ENCODE measurements at places on chromosomes 1 and 21.

GRCh38 chr1:43357251-43357650 lies 1.5 kb upstream of the CDC20 start:
- no peak for DNase-seq

DNA sequence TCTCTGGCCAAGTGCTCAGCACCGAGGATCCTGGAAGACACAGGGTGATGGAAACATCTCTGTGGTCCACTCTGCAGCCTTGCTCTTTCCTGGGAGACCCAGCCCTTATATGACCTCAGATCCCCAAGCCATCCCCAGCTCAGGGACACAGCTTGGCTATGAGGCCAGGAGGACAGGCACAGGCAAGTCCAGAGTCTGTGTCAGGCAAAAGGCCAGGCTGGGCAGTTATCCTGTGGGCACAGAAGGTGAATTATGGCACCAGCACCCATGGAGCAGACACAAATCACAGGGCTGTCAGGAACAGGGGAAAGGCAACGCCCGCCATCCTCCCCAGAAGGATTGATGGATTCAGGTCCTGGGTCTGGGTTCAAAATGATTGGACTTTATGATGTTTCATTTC lies 52.1 kb upstream of the SCMH1 start:
- DNase-seq = no peak

GRCh38 chr1:162561616-162562469 lies at the start of gene UAP1:
Gene UAP1, plus strand, starts transcription at chr1:162561722. Its CDS starts 4,347 bp downstream, at chr1:162566069.
- DNase-seq = no peak

- DNase-seq = no peak
Observed at GRCh38 chr21:25234857-25235801, 372.2 kb downstream of the MRPL39 start.

DNA sequence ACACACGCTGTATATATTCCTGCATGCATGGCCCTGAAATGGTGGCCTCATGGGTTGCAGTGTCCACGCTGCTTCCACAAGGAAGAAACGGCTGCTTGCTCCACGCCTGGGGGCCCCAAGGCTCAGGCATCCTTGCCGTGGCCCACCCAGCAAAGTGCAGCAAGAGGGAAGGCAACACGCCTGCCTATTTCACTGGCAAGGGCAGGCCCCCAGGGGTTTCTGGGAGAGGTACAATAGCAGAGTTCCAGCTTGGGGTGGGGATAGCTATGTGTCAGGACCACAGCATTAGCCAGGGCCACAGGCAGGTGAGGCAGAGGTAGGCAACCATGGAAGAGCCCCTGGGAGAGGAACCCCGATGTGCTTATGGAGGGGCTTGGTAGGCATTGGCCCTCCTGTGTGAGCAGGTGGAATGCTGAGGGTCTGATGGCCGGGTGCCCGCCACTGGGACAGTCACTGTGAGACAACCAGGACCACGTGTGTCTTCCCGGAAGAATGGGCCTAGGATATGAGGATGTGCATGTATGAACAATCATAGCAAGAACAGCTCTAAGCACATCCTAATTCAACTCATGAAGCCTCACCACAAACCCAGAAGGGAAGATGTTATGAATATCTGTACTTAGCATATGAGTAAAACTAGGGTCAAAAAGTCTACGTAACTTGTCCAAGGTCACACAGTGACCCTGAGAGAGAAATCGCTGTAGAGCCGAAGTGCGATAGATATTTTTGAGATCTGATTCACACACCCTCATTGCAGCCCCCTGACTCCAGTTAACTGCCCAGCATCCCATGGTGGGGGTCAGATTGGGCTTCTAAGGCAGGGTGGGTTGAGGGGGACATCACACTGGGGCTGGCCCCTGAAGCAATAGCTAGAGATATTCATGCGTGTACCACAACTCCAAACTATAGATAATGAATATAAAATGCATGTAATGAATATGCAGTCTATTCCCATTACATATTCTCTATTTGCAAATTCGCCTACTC lies 11.8 kb downstream of the TFF2 start:
- DNase-seq = no peak

DNA sequence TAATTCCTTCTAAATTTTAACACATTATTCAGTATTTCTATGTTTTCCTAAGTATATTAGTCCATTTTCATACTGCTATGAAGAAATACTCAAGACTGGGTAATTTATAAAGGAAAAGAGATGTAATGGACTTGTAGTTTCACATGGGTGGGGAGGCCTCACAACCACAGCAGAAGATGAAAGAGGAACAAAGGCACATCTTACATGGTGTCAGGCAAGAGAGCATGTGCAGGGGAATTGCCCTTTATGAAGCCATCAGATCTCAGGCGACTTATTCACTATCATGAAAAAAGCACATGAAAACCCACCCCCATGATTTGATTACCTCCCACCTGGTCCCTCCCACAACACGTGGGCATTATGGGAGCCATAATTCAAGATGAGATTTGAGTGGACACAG lies 15.6 kb downstream of the GBP5 start:
- no peak for DNase-seq

DNA sequence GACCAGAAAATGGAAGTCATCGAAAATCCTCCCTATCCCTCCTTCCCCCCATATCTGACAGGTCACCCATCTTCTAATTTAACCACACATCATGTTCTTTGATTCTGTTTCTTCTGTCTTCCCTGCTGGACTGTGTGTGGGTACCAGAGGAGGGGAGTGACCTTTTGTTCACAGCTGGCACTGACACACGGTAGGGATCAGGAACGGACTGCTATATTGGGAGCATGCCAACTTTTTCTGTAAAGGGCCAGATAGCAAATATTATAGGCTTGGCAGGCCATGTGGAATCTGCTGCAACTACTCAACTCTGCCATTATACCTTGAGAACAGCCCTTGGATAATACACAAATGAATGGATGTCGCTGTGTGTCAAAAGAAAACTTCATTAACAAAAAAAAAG lies 7.5 kb upstream of the TOMM20 start:
- DNase-seq = no peak

GRCh38 chr1:24284156-24284471 lies 35.0 kb upstream of the GRHL3 start:
- DNase-seq = no peak

GRCh38 chr1:225626698-225627097 lies 26.2 kb downstream of the ENAH start:
- DNase-seq = no peak

GRCh38 chr1:51296383-51297357 lies 33.7 kb downstream of the TTC39A start:
- DNase-seq = peak; percentile 64

- DNase-seq = no peak
Observed at GRCh38 chr1:153612755-153613331, at the start of gene S100A16. Gene S100A16, minus strand, starts transcription at chr1:153613137. Its CDS starts 4,986 bp downstream, at chr1:153608151.

GRCh38 chr21:27487676-27488075 lies 520.8 kb upstream of the ADAMTS5 start:
- DNase-seq = no peak

- no peak for DNase-seq
Observed at GRCh38 chr21:27715131-27715530, 748.2 kb upstream of the ADAMTS5 start.

DNA sequence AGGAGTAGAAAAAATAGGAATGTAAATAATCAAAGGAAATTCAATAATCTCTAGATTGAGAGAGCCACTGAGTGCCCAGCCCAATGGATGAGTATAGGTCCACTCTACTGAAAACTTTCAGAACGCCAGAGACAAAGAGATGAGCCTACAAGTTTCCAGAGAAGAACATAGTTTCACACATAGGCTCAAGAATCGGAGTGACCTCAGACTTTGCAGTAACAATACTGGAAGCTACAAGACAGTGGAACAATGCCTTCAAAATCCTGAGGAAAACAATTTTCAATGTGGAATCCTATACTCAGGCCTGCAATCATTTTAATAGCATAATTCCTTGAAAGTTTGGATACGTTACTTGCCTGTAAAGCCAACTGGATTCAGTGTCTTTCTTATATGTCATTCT lies 11.0 kb downstream of the GJA4 start:
- DNase-seq = no peak

DNA sequence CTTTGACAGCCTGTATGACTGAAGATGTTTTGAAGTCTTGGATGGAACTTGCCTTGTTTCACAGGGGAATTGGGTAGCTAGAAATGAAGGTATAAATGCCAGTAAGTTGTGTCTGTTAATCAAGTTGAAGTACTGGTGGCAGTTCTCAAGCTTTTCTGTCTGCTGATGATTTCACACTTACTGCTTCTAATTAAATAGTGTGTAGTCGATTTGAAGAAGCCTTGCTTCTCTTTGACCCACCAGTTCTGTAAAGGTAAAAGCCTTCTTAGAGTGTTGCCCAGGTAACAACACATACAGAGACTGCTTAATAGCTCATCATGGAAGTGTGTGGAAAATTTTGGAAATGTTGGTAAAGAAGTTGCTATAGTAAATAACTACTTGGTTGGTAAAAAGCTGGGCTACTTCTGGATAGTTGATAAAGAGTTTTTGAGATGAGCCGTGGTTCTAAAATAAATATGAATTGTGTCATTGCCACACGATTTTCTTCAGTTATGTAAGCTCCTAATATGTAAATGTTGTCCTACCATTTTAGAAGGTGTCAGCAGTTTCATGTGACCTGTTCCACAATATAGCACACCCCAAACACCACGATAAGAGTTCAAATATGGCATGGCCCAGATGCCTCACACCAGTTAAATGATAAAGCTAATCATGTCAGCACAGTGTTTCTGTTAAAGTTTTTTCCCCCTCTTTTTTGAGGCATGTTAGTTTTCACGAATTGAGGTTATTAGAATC lies 7.4 kb downstream of the RABGAP1L start:
- no peak for DNase-seq

- no peak for DNase-seq
Observed at GRCh38 chr1:27576806-27577227, 27.1 kb downstream of the AHDC1 start.

- DNase-seq = no peak
Observed at GRCh38 chr1:159000625-159001024, 9.1 kb upstream of the IFI16 start.

- no peak for DNase-seq
Observed at GRCh38 chr1:229027622-229028182, 243.2 kb upstream of the RAB4A start.

GRCh38 chr1:61334718-61335589 lies 252.6 kb downstream of the NFIA start:
- no peak for DNase-seq

DNA sequence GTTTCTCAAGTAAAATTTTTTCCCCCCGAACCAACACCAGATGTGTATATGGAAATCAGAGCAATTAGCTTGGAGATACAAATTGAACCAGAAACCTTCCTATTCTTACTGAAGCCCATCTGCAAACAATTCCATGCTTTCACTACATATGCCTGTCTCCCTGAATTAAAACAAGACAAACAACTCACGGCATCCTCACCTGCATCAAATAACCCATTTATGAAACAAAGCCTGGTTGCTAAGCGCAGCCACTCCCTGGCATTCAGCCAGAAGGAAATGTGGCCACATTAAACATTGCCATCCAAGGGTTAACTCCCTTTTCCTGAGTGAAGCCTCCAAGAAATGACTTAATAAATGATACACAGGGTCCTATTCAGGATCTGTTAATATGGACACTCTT lies 55.3 kb downstream of the APP start:
- DNase-seq = no peak

GRCh38 chr1:27388337-27389005 lies 4.0 kb upstream of the GPR3 start:
- peak; percentile 74 for DNase-seq

- no peak for DNase-seq
Observed at GRCh38 chr21:42666023-42666747, 12.8 kb downstream of the PDE9A start.

- no peak for DNase-seq
Observed at GRCh38 chr21:33021150-33021549, 4.6 kb upstream of the OLIG2 start.

DNA sequence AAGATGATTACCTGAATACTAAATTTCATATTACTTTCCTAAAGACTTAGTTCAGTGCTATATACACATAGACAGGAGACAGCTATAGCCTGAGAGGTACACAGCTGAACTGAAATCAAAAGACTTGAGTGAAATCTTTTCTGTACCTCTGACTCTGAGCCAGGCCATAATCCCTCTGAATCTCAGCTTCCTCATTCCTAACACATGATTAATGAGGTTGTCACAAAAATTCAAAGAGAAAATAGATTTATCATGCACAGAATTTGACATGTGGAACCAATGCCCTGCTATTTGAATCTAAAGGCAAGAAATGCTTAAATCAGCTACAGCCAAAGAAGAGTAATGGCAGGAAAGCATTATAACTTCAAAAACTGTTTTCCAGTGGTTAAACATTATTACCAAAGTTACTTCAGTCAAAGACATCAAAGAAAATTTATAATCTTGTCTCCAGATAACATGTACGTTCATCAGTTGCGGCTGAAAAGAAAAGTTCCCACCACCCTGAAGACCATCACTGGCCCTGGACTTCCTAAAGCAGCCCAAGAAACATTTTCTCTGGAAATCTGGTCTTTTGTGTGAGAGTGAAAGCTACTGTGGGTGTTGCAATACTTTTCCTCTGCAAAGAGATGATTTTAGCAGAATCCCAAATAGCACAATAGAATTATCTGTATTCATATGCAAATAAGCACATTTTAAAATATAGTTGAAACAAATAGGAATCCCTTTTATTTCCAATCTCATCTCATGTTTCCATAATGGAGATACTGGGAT lies 13.8 kb upstream of the ATP1A1 start:
- no peak for DNase-seq

DNA sequence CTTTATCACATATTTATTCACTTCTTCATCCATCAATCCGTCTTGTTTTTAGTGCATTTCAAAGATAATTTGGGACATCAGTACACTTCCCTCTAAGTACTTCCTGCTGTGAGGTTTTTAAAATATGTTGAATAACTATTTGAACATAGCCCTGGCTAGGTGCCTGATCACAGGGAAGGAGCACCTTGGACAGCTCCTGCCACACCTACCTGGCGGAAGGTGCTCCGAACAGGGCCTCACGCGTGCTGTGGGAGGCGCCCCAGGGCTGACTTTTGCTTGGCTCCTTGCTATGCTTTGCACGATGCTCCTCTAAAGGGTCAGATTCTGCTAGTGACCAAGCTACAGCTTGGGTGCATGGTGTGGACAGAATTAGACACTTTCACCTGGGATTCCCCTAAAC lies 4.9 kb upstream of the ATXN7L2 start:
- peak; percentile 27 for DNase-seq

GRCh38 chr1:160640359-160641123 lies 6.3 kb downstream of the SLAMF1 start:
- DNase-seq = no peak

- DNase-seq = no peak
Observed at GRCh38 chr1:232334811-232335210, 295.1 kb downstream of the SIPA1L2 start.

- DNase-seq = no peak
Observed at GRCh38 chr1:211638246-211638645, 37.2 kb downstream of the NEK2 start.

DNA sequence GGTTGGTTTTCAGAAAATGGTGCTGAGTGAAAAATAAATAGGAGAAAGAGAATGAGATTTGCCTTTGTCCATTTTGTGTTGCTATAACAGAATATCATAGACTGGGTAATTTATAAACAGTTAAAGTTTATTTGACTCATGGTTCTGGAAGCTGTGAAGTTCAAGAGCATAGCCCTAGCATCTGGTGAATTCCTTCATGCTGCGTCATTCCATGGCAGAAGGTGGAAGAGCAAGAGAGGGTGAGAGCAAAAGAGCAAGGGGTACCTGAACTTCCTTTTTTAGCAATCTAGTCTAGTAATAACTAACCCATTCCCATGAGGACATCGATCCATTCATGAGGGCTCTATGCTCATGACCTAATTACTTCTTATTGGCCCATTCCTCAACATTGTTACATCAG lies 209.1 kb upstream of the ZP4 start:
- DNase-seq = no peak
